ENCODE measurements at places on chromosomes 16 and 17. TPM values are rescaled to one million over a fixed set of nuclear protein-coding genes. Genes with fewer than 3 reads are reported as not detected.

Gene GPR142
- not detected for total RNA-seq

Gene NFATC2IP
- 96.2 TPM for total RNA-seq

Gene CD300E
- not detected for total RNA-seq

Gene TMEM100
- not detected for total RNA-seq

Gene CD68
- total RNA-seq: 10.3 TPM

Gene SYT17
- not detected for total RNA-seq

Gene CCDC47
- total RNA-seq: 47.9 TPM

Gene GRAPL
- 32.3 TPM for total RNA-seq

Gene ADAM11
- total RNA-seq: 0.33 TPM

Gene HAP1
- 0.05 TPM for total RNA-seq

Gene DLX3
- not detected for total RNA-seq

Gene USP6
- total RNA-seq: 0.08 TPM

Gene CFAP20
- 40.8 TPM for total RNA-seq

Gene ITGA2B
- 0.40 TPM for total RNA-seq

Gene CD300LB
- not detected for total RNA-seq

Gene LITAF
- 163 TPM for total RNA-seq

Gene HAS3
- 0.43 TPM for total RNA-seq

Gene SLC9A5
- total RNA-seq: 1.8 TPM

Gene TBC1D28
- not detected for total RNA-seq

Gene DHX58
- total RNA-seq: 30.1 TPM

Gene DBNDD1
- 0.46 TPM for total RNA-seq

Gene BRIP1
- 18.5 TPM for total RNA-seq

Gene KREMEN2
- not detected for total RNA-seq

All from activated naive CD4-positive, alpha-beta T cell treated with anti-CD3 and anti-CD28 coated beads, Interleukin-2, amount 10 ng/mL, durations not matched to agents 5 hours and 36 hours (primary cell).